Karpas-422 (cell line): ENCODE measurements at places on chromosomes 4 and X. TPM values are rescaled to one million over a fixed set of nuclear protein-coding genes. Genes with fewer than 3 reads are reported as not detected.

- no peak overlapping the region for H3K4me3 ChIP-seq
- peaks cover 49% of the 10 kb centered on the region for H3K4me1 ChIP-seq
- no peaks in the 10 kb centered on the region for H3K36me3 ChIP-seq
- no peak overlapping the region for H3K27ac ChIP-seq
- H3K27me3 ChIP-seq, result no peaks in the 10 kb centered on the region
Observed at GRCh38 chr4:13171292-13172057, 312.7 kb downstream of the RAB28 start.

DNA sequence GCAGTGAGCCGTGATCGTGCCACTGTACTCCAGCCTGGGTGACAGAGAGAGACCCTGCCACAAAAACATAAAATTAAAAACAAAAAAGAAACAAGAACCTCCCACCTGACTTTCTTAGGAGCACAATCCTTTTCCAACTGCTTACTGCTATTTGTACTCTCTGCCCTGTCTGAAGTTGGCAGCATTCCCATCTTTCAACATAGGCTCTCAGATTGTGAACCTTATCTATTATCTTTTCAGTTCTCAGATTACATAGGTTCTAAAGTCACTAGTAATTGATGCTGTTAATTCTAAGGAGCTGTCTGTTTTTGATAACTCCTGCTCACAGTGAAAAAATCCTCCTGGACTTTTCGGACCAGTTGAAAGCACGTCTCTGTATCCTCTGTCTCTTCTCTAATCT lies 812.2 kb upstream of the CT83 start:
- H3K27me3 ChIP-seq, result no peaks in the 10 kb centered on the region
- no peaks in the 10 kb centered on the region for H3K4me1 ChIP-seq
- H3K27ac ChIP-seq, result no peak overlapping the region
- H3K36me3 ChIP-seq, result no peaks in the 10 kb centered on the region
- DNase-seq, result no peak

DNA sequence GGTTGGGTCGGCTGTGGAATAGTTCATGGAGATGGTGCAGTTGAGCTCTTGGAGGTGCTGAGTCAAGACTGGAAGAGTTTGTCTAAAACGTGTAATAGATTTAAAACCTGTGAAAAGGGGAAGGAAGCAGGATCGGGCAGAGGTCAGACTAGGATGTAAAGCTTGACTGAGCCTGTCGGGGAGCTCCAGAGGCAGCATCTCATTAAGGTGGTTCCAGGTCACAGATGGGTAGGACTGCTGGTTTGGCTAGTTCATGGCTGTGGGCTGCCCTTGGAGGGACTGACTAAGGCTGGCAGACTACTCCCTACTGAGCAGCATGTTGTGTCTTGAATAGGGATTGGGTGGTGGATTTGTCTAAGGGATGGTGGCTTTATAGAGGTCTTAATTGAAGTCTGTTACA lies 28.4 kb upstream of the WDR1 start:
- no peak for DNase-seq
- no peak overlapping the region for H3K4me3 ChIP-seq
- H3K27ac ChIP-seq, result no peak overlapping the region
- no peaks in the 10 kb centered on the region for H3K36me3 ChIP-seq
- H3K4me1 ChIP-seq, result peaks cover 3% of the 10 kb centered on the region
- no peaks in the 10 kb centered on the region for H3K27me3 ChIP-seq

GRCh38 chr4:125546272-125546671 lies 231.5 kb downstream of the FAT4 start:
- H3K36me3 ChIP-seq, result no peaks in the 10 kb centered on the region
- H3K4me3 ChIP-seq, result no peak overlapping the region
- H3K27ac ChIP-seq, result no peak overlapping the region
- no peaks in the 10 kb centered on the region for H3K27me3 ChIP-seq

DNA sequence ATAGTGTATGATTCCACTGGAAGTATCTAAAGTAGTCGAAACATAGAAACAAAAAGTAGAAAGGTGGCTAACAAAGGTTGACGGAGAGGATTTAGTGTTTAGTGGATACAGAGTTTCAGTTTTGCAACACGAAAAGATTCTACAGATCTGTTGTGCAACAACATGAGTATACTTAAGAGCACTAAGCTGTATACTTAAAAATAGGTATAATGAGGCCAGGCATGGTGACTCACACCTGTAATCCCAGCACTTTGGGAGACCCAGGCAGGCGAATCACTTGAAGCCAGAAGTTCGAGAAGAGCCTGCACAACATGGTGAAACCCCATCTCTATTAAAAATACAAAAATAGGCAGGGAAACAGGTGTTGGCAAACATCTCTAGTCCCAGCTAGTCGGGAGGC lies 7.9 kb upstream of the ATRX start:
- no peak overlapping the region for H3K27ac ChIP-seq
- no peaks in the 10 kb centered on the region for H3K4me1 ChIP-seq
- DNase-seq, result no peak

DNA sequence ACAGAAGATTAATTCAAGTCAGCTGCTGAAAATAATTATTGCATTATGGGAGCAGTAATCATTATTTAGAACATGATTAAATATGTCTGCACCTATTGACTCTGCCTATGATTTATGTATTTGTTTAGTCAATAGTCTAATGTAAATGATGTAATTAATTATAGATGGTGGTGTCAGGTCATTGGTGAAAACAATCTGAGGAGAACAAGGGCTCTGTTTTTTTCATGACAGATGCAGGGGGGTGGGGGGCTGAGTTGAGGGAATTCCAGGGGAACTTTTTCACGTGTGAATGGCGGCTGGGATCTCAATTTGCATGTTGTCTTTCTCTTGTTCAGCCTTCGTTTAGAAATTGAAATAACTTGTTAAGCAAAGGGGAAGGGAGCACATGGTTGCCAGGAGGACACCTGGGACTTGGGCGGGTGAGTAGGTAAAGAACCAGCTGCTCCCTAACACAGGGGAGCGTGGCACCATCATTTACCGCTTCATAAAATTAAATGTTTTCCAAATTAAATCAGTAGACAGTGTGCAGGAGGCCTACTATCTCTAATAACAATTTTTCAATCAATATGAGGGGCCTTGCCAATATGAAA lies 65.4 kb downstream of the NKX6-1 start:
- H3K36me3 ChIP-seq, result no peaks in the 10 kb centered on the region
- no peak overlapping the region for H3K4me3 ChIP-seq
- DNase-seq, result no peak
- H3K4me1 ChIP-seq, result no peaks in the 10 kb centered on the region
- H3K27ac ChIP-seq, result no peak overlapping the region
- H3K27me3 ChIP-seq, result no peaks in the 10 kb centered on the region

DNA sequence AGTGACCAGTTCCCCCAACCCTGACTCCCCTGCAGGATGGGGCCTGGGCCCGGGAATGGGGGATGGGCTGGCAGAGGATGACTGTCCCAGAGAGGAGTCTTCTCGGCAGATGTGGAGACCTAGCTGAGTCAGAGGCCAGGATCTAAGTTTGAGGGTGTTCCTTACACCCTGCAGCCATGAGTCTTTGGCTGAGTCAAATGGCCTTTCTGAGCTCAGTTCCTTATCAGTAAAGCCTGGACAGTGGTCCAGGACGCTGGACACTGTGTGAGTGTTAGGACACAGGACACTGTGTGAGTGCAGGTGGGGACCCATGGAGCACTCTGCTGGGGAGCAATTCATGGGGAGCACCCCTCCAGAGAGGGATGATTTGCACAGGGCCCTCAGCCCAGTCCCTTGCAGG lies 5.0 kb downstream of the IL9R start:
- H3K4me3 ChIP-seq, result no peak overlapping the region
- H3K4me1 ChIP-seq, result no peaks in the 10 kb centered on the region
- H3K36me3 ChIP-seq, result no peaks in the 10 kb centered on the region
- no peak overlapping the region for H3K27ac ChIP-seq
- H3K27me3 ChIP-seq, result no peaks in the 10 kb centered on the region
- DNase-seq, result no peak

- H3K36me3 ChIP-seq, result no peaks in the 10 kb centered on the region
- H3K27ac ChIP-seq, result no peak overlapping the region
- H3K4me1 ChIP-seq, result no peaks in the 10 kb centered on the region
- no peaks in the 10 kb centered on the region for H3K27me3 ChIP-seq
Observed at GRCh38 chr4:100823066-100823992, 305.5 kb upstream of the EMCN start.

GRCh38 chrX:108304210-108304609 lies 134.0 kb downstream of the COL4A6 start:
- no peaks in the 10 kb centered on the region for H3K36me3 ChIP-seq
- H3K4me1 ChIP-seq, result no peaks in the 10 kb centered on the region
- H3K4me3 ChIP-seq, result no peak overlapping the region
- DNase-seq, result peak; percentile 74

- H3K4me1 ChIP-seq, result peaks cover 64% of the 10 kb centered on the region
- H3K36me3 ChIP-seq, result no peaks in the 10 kb centered on the region
- no peak for DNase-seq
- peak overlapping the region; percentile 52 for H3K27ac ChIP-seq
- no peak overlapping the region for H3K4me3 ChIP-seq
Observed at GRCh38 chr4:73603271-73603710, 16.9 kb downstream of the RASSF6 start.

DNA sequence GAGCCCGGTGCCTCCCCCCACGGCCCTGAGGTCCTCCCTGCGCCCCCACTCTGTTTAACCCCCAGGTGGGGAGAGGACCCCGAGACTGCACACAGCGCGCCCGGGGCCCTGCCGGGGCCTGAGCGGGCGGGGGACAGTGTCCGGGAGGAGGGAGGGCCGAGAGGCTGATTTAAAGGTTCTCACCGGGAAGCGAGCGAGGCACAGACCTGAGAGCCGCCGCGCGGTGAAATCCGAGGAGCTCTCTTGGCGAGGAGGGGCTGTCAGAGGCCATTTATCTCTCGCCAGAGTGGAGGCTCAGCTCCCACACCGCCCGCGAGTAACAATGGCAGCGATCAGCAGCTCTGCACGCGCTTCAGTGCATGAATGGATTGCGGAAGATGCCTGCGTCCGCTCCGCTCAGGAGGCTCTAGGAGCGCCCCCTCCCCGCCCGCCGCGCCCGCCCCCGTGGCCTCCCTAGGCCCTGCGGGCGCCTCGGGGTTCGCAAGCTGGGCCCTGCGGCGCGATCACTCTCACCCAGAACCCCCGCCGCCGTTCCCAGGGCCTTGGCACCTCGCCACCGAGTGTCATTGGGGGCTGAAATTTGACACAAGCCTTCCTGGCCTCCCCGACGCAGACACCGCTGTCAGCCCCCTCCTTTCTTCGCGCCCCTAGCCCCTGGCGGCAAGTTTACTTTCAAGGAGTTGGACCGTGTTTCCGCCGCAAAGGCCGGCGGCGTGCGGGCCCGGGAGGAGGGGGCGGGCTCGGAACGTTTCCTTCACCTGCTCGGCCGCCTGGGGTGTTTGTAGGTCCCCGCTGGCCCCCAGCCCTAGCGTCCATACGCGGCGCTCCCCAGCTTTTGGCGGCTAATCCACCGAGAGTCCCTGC lies 48.7 kb upstream of the BCOR start:
- no peak overlapping the region for H3K4me3 ChIP-seq
- DNase-seq, result no peak
- no peaks in the 10 kb centered on the region for H3K4me1 ChIP-seq

- H3K4me1 ChIP-seq, result no peaks in the 10 kb centered on the region
- no peak overlapping the region for H3K4me3 ChIP-seq
- DNase-seq, result no peak
Observed at GRCh38 chr4:6768539-6768905, 14.0 kb upstream of the KIAA0232 start.

DNA sequence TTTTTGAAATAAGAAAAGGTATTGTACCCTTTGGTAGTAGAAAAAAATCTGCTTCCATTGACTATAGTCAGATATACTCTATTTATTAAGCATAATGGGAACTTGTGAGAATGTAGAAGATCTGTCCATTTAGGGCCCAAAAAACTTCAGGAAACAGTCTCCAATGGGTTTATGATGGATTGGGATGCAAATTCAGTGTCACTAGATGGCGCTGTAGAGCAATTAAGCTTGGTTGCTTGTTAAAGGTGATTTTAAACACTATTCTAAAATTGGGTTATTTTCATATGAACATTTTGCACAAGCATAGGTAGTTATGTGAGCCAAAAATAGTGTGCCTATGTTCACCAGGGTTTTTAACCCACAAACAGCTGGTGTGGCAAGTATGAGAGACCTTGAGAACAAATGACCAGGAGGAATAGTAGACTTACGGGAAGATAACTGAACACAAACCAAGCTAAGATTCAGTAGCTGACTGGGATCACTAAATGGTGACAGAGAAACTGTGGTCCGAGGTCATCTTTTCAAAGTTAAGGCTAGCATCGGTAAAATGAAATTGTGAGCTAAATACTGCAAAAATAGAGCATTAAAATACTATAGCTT lies 80.3 kb upstream of the LSM6 start:
- H3K4me1 ChIP-seq, result peaks cover 49% of the 10 kb centered on the region
- peak overlapping the region; percentile 7; the same call in 1 of the 2 replicates for H3K27ac ChIP-seq
- DNase-seq, result peak; percentile 93

GRCh38 chr4:141995056-141995455 lies 358.7 kb downstream of the IL15 start:
- no peaks in the 10 kb centered on the region for H3K36me3 ChIP-seq
- H3K27me3 ChIP-seq, result no peaks in the 10 kb centered on the region
- no peak overlapping the region for H3K4me3 ChIP-seq
- H3K27ac ChIP-seq, result no peak overlapping the region
- H3K4me1 ChIP-seq, result no peaks in the 10 kb centered on the region

DNA sequence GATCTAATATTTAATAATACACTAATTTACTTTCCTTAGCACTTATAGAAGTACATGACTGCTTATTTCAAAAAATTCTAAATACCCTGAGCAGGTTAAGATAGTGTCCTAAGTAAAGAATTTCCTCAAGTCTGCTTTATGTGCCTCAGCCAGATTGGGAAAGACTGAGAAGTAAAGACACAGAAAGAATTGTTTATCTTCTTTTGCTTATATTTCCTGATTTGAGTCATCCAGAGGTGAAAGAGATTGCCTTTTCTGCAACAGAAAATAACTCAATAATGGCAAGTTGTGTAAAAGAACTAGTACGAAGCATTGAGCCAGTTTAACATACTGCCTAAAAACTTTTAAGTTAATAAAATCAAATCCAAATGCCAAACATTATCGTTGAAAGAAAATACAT lies 45.0 kb downstream of the NAF1 start:
- no peaks in the 10 kb centered on the region for H3K27me3 ChIP-seq
- no peaks in the 10 kb centered on the region for H3K4me1 ChIP-seq
- H3K4me3 ChIP-seq, result no peak overlapping the region
- peaks cover 60% of the 10 kb centered on the region for H3K36me3 ChIP-seq

RHOXF1 gene
- not detected in 2 replicates for total RNA-seq

MOB1B gene
- total RNA-seq, result 25.3 and 55.6 TPM in 2 replicates

PPAT gene
- total RNA-seq, result 34.1 and 44.9 TPM in 2 replicates

AVPR2 gene
- total RNA-seq, result not detected in 2 replicates

KLHL4 gene
- not detected in 2 replicates for total RNA-seq

NRK gene
- not detected in 2 replicates for total RNA-seq

SAT1 gene
- total RNA-seq, result 230 and 256 TPM in 2 replicates

PABPC5 gene
- total RNA-seq, result not detected in 2 replicates

CT45A3 gene
- total RNA-seq, result not detected in 2 replicates

CABS1 gene
- total RNA-seq, result not detected in 2 replicates

GPC3 gene
- total RNA-seq, result not detected in 2 replicates

NOP14 gene
- 19.2 and 27.6 TPM in 2 replicates for total RNA-seq

NPY5R gene
- total RNA-seq, result 0.15 TPM in 1 of 2 replicates, not detected in the other

S100P gene
- not detected in 2 replicates for total RNA-seq
